ENCODE measurements at places on chromosomes 2 and 18. TPM values are rescaled to one million over a fixed set of nuclear protein-coding genes. Genes with fewer than 3 reads are reported as not detected.

DNA sequence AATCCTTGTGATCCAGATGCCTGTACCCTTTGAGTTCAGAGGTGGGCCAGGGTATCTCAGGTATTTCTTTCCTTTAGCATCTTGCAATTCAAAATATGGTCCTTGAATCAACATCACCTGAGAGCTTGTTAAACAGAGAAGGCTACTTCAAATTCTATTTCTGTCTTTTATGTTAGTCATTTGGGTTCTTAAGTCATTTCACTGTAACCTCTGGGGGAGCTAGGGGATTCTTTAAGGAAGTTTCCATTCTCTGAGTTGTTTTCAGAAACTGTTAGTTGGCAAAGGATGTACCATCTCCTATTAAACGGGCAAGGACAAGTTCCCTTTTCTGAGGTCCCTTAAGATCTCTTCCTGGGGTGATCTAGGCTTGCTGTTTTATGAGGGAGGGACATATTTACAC, 16.6 kb downstream of the CFLAR start:
- no peak for DNase-seq

DNA sequence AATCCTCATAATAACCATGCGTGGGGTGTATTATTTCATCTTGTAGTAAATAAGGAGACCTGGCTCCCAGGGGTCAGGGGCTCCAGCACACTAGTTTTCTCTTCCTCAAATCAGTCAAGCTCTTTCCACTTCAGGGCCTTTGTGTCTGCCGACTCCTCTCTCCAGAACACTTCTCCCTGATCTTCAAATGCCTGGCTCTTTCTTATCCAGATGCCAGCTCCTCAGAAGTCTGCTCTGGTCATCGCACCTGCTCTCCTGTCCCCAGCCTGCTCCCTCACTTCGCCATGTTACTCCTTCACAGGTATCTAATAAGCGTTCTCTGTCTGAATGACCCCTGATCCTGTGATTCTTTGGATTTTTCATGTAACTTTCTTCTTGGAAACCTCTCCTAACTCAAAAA, 62.0 kb downstream of the GYPC start:
- no peak for DNase-seq

DNA sequence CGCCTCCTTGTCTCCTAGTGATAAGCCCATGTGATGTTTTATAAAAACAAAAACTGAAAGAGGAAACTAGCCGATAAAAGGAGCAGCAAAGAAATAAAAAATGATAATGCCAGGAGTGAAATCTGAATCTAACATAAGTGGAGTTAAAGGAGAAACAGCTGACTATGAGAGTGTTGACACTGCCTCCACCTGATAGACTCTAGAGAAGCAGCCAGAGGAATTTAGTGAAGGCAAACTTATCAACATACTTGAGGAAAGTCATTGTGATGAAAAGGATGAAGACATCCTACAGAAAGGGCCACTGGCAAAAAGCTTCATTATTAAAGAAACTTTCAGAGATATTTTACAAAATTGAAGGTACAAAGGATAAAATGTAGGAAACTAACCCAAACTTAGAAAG, 1.9 kb downstream of the M1AP start:
- no peak for DNase-seq

Gene FBXO41
- polyA plus RNA-seq, result 1.0 TPM

DNA sequence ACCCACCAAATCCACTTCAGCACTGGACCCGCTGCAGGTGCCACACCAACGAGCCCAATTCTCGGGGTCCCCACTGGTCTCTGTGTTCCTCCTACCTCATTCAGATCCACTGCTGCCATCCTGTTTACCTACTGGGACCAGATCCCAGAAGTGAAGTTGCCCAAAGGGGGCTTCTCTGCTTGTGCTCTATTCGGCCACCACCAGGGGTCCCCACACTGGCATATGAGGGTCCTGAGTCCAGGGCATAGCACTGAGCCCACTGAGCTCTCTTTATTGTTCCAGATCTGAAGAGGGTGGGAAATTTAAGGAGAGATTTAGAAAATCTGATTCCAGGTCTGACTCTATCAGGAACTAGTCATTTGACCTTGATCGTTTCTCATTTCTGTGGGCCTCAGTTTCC, 2.4 kb downstream of the GPR45 start:
- no peak for DNase-seq

GRCh38 chr2:202612145-202612544, 22.6 kb upstream of the FAM117B start:
- no peak for DNase-seq

- no peak for DNase-seq
Measured at GRCh38 chr2:79723830-79724229, 211.0 kb downstream of the CTNNA2 start.

Gene PRSS56
- not detected for polyA plus RNA-seq

GRCh38 chr2:26692279-26692896, at the start of gene KCNK3:
TSS of gene KCNK3 (plus strand) at chr2:26692722. CDS start at chr2:26692876, 154 bp downstream.
- no peak for DNase-seq

Gene HOXD13
- 4.1 TPM for polyA plus RNA-seq

Gene TMEFF2
- polyA plus RNA-seq, result 3.5 TPM

GRCh38 chr2:27870724-27871123, 19.5 kb downstream of the RBKS start:
- DNase-seq, result no peak

DNA sequence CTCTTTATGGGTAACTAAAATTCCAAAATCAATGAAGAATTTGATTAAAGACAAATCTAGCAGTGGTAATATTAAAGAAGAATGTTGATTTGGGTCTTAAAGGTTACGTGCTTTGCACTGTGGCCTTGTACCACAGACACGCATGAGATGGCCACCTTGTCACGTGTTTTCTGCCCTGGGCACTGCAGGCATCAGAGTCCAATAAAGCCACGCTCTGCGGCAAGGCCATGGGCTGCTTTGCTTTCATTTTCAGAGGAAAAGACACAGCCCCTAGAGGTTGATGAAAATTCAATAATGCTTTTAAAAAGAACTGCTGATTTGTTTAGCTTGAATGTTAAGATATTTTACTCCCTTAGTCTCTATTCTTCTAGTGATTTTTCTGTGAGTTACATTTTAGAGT, 30.4 kb downstream of the AOX1 start:
- DNase-seq, result no peak

GRCh38 chr2:113219889-113220641, 46.3 kb downstream of the PSD4 start:
- no peak for DNase-seq

- no peak for DNase-seq
Measured at GRCh38 chr2:190250421-190250820, 69.2 kb downstream of the HIBCH start.

Gene CD302
- polyA plus RNA-seq, result 58.2 TPM

DNA sequence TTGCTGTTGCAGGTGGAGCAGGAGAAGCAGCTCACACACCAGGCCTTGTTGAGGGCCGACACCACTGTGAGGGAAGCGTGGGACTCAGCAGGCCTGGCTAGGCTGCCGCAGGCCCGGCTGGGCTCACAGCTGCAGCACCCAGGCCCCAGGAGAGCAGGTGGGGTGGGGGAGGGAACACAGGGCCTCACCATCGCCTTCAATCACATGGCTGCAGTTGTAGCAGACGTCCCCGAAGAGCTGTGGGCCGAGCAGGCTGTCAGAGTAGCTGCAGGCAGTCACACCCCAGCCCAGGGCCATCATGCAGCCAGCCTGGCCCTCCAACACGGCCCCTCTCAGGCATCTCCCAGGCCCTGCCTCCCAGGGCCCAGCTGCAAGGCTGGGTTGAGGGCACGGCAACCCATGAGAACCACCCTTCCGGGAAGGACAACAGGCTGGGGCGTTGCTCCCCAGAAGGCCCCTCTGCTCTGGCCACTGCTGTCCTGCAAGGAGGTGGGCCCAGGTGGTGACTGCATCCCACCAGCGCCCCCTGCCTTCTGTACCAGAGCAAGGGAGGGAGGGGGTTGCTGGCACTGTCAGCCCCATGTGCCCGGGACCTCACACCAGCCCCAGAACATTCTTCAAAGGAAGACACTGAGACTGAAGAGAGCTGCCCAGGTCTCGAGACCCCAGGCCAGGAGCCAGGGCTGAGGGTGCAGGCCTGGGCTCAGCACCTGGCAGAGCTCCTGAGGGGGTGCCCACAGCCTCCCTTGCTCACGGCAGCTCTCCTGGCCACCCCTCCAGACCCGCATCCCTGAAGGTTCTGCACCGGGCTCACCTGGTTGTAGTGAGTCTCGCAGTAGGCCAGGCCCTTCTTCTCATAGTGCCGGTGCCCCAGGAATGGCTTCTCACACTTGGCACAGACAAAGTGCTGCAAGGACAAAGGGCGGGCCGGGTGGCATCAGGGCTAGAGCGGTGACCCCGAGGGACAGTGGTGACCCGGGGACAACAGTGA, 5.6 kb upstream of the GPR17 start:
- DNase-seq, result no peak

DNA sequence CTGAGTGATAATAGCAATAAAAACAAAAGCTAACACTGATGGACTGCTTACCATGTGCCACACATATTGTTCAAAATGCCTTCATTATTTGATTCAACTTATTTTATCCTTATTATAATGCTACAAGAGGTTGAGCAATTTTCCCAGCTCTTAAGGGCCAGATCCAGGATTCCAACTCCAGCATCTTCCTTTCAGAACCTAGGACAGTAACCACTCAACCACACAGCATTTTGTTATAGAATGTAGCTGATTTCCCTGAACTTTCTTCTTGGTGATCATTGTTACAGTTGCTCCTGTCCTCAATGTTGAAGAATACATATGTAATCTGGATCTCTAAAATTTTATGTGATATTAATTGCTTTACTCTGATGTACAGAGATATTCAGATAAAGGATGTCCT, 341.7 kb downstream of the PIK3C3 start:
- DNase-seq, result no peak

- no peak for DNase-seq
Measured at GRCh38 chr2:54969940-54970338, 80.3 kb downstream of the RTN4 start.

- no peak for DNase-seq
Measured at GRCh38 chr2:173584676-173585458, 230.2 kb downstream of the CDCA7 start.

- no peak for DNase-seq
Measured at GRCh38 chr2:20704886-20705285, 37.9 kb downstream of the GDF7 start.

GRCh38 chr2:96895746-96896651, 26.1 kb upstream of the SEMA4C start:
- no peak for DNase-seq

GRCh38 chr2:62287899-62288880, 92.3 kb downstream of the B3GNT2 start:
- no peak for DNase-seq

DNA sequence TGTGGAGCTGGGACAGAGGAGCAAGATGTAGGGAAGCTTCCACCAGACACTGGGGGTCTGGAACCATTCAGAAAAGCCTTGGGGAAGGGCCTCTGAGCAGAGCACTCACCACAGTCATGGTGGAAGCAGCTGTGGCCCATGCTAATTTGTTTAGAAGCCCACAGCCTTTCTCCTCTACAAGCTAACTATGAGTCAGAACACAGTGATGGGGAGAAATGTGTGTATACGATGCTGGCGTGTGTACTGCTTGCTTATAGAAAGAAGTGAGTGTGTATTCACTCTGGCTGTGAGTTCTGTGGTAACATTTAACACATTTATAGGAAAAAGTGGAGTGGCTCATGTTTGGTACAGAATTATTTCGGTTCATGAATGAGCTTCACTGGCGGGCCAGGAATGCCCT, 157.0 kb upstream of the ACAA2 start:
- DNase-seq, result no peak

DNA sequence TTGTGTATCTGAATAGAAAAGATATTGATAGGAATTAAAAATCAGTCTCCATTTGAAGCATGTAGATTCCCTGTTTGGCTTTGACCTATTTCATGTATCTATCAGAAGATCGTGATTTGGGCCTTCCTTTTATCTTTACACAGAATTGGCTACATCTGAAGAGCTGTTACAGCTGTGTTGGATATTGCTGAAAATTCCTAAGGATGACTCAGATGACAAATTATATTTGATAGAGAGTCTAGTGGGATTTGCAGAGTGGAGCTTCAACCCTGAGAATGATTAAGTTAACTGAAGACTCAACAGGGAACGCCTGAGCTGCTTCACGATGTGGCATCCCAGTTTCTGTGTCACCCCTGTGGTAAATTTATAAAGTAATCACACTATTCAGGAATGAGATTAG, 4.9 kb upstream of the COL3A1 start:
- no peak for DNase-seq

DNA sequence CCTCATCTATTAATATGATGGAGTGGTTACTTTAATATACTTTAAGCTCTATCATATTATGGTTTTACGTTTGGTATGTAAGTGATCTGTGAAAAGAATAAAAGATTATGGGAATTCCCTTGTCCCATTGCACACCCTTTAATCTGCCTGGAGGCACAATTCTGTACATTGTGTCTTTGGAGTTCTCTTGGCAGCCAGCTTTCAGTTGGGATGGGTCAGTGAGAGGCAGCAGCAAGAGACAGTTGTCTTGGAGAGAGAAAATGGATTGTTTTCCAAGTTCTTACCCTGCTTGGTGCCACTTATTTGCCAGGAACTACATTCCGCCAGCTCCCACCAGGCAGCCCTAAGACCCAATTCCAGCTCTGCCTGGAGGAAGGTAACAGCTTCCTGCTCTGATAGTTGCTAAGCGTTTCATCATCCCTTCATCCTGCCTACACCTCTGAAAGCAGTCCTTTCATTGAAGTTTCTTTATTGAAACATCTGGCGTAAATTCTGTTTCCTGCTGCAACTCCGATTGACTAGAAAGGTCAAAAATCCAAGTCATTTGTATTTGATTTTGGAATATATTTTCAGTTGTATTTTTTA, 365.2 kb downstream of the AKAIN1 start:
- no peak for DNase-seq

GRCh38 chr2:49032126-49032525, 122.2 kb downstream of the FSHR start:
- no peak for DNase-seq

DNA sequence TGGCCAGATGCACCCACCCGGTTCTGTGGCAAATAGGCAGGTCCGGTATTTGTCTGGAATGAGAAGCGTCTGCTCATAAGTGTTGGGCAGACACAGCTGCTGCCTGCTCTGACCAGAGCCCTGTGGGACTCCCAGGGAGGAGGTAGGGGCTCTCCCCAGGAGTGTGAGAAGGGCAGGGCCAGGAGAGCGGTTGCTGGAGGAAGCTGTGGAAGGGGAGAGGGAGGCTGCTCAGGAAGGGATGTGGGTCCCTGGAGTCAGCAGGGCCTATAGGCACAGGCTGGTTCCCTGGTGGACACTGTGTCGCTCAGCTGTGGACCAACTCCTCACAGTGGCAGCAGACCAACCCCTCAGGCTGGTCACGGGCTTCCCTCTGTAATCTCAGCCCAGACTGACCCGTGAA, 109.2 kb downstream of the DYSF start:
- DNase-seq, result no peak

Gene MROH2A
- polyA plus RNA-seq, result 7.3 TPM

Measured in urinary bladder (tissue), 4 donors.